ENCODE measurements at places on chromosomes 1 and 21.

DNA sequence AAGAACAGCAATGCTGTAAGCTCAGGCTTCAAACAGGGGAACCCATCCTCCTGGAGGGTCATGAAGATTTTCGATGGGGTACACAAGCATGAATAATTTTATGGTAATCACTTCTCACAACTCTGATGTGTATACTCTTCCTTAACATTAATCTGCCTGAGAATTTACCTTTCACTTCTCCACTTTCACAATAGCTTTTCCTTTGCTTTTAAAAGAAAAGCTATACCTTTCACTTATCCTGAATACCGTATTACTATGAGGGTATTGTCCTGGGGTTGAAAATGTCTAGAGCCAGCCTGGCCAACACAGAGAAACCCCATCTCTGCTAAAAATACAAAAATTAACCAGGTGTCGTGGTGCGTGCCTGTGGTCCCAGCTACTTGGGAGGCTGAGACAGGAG is 12.7 kb upstream of the ZYG11B start:
- no peak for DNase-seq

DNA sequence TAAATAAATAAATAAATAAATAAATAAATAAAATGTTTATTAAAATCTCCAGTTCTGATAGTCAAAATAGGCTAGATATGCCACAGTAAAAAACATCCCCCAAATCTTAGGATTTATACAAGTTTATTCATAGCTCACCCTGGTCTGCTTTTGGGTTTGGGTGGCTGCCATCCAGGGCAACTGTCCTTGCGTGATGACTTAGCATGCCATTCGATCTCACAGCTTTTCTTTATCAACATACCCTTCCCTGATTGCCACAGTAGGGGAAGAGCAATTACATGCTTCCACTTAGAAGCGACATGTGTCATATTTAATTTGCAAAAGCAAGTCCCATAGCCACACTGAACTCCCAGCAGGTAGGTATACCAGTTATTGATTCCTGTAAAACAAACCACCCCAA is 52.7 kb downstream of the TEX35 start:
- peak; percentile 82 for DNase-seq

DNA sequence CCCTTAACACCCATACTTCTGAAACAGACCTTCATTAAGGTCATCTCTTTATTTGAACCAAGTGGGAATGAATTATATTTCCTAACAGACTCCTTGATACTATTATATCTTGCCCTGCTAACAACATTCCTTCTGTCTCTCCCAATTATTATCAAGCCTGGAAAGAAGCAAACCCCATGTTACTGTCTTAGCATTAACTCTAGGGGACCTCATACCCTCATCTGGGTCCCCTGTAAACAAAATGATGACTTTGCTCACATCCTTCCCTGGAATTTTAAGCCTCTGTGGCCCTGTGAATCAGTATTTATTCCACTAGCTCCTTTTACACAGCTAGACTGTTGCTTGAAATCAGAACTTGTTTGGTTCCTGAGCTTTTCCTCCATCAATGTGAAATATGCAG is 38.3 kb upstream of the BCL10 start:
- DNase-seq: no peak

DNA sequence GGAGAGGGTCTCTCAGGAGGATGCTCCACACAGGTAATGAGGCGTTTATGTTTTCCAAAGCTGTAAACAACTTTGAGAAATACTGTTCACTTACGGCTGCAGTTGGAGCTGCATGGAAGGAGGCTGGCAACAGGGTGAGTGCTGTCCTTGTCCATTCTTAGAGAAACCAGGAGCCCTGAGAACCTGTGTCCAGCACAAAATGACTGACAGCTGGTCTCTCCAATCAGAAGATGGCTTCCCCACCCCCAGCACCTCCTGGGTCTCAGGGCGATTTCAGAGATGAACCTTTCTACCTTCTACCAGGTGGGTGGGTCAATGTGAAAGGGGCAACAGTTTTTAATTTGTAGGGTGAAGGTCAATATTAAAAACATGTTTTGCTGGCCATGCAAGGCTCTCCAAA is 353.6 kb downstream of the NPHP4 start:
- no peak for DNase-seq

GRCh38 chr1:61268546-61269240 is 186.3 kb downstream of the NFIA start:
- DNase-seq: no peak

DNA sequence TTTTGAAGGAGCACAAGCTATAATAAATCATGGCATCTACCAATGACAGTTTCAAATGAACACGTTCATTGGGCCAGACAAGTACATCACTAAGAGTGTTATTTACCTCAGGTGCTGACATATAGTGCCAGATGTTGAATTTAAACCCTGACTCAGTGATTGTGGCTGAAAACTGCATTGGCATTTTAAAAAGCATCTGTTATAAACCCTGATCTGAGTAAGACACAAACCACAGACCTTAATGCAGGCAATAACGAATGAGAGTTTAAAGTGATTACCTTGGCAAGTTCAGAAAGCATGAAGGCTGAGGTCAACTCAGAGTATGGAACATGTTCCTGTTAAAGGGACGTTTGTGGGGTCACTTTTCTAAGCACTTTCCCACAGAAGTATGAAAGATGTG is 865.1 kb upstream of the TMPRSS15 start:
- no peak for DNase-seq

- no peak for DNase-seq
Measured at GRCh38 chr1:59236721-59237545, 60.0 kb upstream of the FGGY start.

DNA sequence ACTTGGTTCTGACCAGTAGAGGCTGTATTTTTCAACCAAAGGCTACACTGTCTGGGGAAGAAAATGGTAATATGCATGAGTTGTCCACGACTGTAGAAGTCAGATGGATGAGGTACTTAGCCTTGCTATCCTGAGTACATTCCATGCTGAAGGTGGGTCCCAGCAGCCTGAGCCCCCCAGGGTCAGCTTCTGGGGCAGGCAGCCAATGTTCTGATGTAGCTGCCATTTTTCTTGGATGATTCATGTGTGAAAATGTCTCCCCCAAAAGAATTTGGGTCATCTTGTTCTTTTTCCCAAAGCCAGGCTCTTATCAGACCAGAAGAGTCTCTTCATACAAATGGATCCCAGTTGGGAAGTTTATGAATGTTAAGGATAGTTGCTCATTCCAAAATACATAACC is 172.2 kb upstream of the UBE2U start:
- no peak for DNase-seq

GRCh38 chr1:184296466-184297243 is 90.2 kb upstream of the C1orf21 start:
- DNase-seq: peak; percentile 91

- DNase-seq: peak; percentile 92
Measured at GRCh38 chr1:92994105-92994712, 32.9 kb upstream of the DIPK1A start.

GRCh38 chr1:89369331-89369730 is 5.5 kb downstream of the GBP6 start:
- no peak for DNase-seq

DNA sequence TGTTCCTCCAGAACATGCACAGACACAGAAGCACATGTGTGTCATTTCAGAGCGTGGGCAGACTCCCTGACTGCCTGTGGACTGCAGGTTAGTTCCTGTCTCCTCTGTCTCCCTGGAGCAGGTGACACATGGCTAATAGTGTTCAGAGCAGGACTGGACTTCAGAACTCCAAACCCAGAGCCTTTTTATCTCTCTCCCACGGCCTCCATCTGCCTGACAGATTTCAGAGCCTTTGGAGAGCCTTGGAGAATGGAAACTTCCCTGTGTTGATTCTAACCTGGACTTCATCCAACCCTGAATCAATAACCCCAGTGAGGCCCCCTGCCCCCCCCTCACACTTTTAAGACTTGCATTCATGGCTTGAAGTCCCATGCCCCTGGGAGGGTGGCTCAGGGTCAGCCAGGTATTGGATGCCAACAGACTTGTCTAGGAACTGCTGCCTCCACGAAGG is 44.4 kb downstream of the C1orf198 start:
- no peak for DNase-seq

GRCh38 chr1:223177681-223178080 is 34.6 kb upstream of the TLR5 start:
- DNase-seq: no peak

DNA sequence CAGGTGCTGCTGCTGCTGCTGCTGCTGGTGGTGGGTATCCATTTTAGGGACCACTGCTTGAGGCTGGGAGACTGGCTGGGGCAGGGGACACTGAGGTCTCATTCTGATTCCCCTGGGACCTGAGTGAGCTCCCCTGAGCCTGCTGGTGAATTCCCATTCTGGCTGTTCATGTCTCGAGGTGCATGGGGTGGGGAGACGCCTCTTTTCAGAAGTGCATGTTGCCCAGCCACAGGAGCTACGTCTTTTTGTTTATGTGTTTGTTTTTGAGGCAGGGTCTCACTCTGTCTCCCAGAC is 133.4 kb downstream of the RHOU start:
- no peak for DNase-seq

DNA sequence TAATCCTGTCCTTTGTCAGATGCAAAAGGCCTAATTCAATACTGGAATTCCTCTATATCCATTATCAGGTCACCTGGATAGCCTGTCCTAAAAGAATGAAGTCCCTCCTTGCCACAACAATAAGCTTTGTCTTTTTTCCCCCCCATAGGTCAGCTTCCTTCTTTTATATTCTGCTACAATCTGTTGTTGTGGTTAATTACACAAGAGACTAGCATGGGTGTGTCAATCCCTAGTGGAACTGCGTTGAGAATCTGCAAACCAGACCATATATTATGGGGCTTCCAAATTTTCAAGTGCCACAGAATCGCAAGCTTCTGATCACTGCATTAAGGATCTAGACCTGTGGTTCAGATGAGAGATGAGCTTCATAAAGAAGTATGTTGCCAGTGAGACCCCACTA is 349.6 kb downstream of the SMYD3 start:
- no peak for DNase-seq

- peak; percentile 71 for DNase-seq
Measured at GRCh38 chr1:22749919-22750684, 39.5 kb downstream of the EPHB2 start.

GRCh38 chr1:41484402-41485241 is at the start of gene EDN2:
Gene EDN2, minus strand, starts transcription at chr1:41484683. Its CDS starts 82 bp downstream, at chr1:41484601.
- no peak for DNase-seq

DNA sequence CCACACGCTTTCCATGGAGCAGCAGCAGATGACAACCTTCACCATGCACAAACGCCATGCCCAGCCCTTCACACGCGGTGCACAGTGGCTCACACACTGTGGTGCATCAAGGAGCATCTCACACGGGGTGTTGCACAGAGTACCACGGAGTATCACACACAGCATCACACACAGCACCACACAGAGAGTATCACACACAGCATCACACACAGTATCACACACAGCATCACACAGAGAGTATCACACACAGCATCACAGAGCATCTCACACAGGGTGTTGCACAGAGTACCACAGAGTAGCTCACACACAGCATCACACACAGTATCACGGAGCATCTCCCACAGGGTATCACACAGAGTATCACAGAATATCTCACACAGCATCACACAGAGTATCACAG is 122.2 kb upstream of the RAB4A start:
- DNase-seq: no peak

GRCh38 chr1:86750530-86750929 is 46.2 kb downstream of the SH3GLB1 start:
- no peak for DNase-seq

DNA sequence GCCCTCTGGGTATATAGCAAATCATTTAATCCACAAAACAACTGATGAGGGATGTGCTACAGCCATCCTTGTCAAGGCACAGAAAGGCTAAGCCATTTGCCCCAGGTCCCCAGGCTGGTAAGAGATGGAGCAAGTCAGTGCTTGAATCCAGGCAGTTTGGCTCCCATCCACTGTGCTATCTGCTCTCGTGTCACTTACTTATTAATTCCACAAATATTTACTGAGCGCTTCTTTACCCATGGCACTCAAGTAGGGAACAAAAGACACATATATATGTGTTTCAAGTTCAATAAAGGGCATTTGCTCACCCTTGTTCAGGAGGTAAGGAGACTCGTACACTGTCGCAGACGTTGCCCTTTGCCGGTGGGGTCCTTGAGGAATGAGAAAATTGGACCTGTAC is 38.6 kb upstream of the MPZL1 start:
- DNase-seq: no peak

- DNase-seq: peak; percentile 55
Measured at GRCh38 chr1:205913451-205914154, 29.7 kb downstream of the SLC26A9 start.

- DNase-seq: peak; percentile 65
Measured at GRCh38 chr1:43764581-43764980, 57.2 kb downstream of the ST3GAL3 start.

DNA sequence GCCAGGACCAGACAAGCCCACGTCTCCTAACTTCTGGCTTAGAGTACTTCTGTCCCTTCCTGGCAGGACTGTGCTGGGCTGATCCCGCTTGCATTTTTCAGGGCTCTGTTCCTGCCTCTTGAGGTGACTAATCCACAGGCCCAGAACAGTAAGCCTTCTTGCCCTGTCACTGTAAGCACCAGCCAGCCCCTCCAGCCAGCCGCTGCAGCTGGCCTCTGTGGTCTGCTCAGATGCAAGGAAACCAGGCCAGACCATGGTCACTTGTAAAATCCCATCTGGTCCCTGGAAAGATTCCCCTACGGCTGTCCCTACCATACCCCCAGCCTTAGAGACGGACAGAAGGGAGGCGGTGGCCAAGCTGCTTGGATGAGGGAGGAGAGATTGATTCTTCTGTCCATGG is 74.2 kb downstream of the KIRREL1 start:
- peak; percentile 95 for DNase-seq

- DNase-seq: peak; percentile 87
Measured at GRCh38 chr1:224726441-224727182, 110.5 kb downstream of the CNIH3 start.

DNA sequence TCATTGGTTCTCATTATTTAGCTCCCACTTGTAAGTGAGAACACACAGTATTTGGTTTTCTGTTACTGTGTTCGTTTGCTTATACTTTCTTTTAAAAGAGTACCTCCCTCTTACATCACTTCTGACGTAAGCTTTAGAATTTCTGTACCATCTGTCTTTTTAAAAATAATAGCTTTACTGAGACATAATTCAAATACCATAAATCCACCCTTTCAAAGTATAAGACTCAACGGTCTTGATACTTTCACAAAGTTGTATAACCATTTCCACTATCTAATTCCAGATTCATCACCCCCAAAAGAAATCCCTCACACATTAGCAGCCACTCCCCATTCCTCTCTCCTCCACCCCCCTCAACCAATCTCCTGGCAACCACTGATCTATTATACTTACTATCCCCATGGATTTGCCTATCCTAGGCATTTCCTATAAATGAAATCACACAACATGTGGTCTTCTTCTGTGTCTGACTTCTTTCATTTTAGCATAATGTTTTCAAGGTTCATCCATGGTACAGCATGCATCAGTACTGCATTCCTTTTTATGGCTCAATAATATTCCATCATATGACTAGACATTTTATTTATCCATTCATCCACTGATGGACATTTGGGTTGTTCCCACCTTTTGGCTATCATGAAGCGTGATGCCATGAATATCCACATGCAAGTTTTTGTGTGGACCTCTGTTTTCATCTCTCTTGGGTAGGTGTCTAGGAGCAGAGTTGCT is 104.7 kb downstream of the HLCS start:
- DNase-seq: no peak

DNA sequence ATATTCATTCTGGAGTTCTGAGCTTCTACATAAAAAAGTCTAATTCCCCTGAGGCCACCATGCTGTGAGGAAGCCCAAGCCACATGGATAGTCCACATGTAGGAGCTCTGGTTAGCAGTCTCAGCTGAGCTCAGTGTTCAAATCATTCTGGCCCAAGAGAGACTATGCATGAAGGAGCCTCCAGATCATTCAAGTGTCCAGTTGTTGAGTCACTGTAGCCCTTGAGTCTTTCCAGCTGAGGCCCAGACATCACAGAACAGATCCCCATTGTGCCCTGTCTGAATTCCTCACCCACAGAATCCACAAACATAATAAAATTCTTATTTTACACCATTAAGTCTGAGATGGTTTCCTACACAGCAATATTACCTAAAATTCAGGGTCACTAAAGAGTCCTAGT is 107.0 kb upstream of the NGF start:
- no peak for DNase-seq
